ENCODE measurements at places on chromosomes 11 and 22.

DNA sequence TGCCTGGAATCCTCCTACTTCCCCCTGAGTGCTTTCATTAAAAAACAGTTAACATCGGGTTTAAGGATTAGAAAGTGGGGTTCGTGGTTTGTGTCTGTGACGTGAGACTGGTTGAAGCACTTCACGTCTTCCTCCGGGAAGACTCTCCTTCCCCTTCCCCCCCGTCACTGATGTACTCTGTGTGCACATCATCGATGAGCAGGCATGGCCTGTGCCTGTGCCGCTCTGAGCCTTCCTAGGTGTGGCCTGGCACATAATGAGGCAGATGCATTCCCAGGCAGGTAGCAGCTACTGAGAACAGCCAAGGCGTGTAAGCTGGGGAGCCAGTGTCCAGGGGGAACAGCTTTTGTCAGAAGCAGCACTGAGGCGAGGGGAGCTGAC is 93.8 kb downstream of the BCR start:
- no peak for DNase-seq

DNA sequence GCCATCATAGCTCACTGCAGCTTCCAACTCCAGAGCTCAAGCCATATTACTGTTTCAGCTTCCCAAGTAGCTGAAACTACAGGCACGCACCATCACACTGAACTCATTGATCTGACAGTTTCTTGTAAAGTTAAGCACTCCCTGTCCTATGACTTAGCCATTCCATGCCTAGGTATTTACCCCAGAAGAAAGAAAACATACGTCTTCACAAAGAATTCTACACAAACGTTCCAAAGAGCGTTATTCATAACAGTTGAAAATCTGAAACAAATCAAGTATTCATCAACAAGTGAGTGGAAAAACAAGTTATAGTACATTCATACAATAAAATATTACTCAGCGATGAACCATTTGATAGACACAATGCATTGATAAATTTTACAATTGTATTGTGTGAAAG is 7.8 kb upstream of the NLRP10 start:
- no peak for DNase-seq

DNA sequence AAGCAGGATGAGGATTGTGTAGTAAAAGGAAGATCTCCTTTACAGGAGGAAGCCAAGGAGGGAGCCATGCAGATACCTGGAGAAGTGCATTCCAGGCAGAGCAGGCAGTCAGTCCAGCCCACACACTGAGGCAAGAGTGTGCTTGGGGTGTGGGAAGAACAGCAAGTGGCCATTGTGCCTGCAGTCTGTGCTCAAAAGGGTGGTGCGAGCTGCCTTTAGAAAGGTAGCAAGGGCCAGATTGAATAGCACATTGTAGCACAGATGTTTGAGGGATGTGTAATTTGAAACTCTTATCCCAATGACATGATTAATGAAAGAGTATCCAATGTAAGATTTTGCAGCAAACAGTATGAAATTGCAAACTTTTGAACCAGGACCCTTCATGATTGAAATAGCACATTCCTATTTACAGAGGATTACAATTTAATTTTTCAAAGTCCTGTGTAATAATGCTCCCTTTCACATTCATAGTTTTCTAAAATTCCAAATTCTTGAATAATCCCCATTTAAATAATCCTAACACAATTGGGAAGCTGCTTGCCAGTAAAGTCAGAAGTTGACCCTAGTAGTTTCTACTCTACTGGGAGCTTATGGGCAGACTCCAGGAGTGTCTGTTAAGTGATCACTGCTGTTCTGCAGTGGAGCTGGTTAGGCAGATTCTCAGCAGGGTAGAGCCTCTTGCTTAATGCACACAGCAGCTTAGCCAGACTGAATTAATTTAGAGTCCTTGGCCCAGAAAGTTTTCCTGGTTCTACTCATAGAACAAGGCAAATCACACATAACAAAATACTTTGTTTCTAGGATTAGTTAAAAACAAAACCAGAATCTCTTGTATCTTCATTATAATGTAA is 78.1 kb downstream of the CYB5R2 start:
- no peak for DNase-seq

- no peak for DNase-seq
Observed at GRCh38 chr22:48523091-48523490, 1304.6 kb downstream of the BRD1 start.

- DNase-seq, result no peak
Observed at GRCh38 chr11:4433856-4434255, 15.2 kb upstream of the OR52K2 start.

GRCh38 chr11:62706850-62707247 is 375 bp downstream of the BSCL2 start:
- DNase-seq, result no peak

GRCh38 chr11:6640985-6641701 is 14.5 kb downstream of the DCHS1 start:
- DNase-seq, result no peak

GRCh38 chr11:111413849-111414248 is 34.8 kb upstream of the POU2AF1 start:
- no peak for DNase-seq

DNA sequence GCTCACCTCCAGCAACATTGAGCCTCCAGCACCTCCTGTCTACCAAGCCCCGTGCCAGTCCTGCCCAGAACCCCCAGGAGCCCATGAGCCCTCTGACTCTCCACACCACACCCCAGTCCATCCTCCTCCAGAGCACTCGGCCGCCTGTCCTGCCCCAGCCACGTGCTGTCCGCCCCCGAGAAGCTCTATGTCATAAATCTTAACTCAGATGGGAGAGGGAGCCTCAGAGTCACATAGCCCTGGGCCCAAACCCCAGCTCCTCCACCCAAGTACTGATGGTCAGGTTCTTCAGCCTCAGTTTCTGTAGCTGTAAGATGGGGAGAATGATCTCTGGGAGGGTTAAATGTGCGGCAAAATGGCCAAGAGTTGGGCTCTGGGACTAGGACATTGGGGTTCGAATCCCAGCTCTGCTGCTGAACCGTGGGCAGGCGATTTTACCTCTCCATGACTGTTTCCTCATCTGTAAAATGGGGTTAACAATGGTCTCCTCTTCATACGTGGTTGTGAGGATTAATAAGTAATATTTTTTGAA is 27.8 kb downstream of the CYTH4 start:
- no peak for DNase-seq

GRCh38 chr11:62895501-62895900 is 14.8 kb downstream of the SLC3A2 start:
- DNase-seq, result no peak

DNA sequence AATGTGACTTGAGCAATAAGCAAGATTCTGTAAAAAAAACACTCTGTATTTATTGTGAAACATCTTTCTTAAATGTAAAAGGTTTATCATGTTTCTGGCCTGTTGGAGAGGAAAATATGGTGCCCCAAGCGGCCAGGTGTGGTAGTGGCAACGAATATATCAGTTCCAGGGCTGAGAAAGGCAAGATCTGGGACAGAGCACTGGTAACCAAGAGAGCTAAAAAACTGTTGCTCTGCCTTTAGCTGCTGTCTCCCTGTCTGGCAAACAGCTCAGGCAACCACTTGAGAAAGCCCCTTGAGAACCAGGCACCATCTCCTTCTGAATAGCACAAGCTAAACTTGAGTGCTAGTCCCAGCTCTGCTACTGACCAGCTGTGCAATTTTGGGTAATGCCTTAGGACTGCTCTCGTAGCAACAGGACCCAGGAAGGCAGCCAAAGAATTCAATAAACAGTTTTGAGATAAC is 129.9 kb downstream of the KCNC1 start:
- no peak for DNase-seq

GRCh38 chr22:39832627-39833074 is 60.9 kb downstream of the ENTHD1 start:
- DNase-seq, result no peak

DNA sequence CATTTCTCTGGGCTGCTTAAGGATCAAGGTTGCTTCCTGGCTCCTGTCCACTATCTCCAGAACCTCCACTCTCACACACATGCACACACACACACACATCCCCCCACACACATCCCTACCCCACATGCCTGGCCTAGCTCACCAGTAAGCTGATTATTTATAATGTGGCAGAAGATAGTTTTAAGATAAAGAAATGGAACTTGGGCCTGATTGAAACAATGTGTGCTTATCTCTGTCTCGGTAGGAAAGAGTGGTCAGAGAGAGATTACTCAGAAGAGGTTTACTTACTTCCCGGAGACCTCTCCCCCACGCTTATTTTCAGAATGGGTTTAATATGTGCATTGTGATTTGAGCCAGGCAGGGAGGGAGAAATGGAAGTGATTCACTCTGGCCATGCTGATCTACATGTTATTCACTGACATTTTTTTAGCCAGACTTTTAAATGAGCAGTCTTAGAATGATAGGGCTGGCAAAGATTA is 422.4 kb downstream of the TENM4 start:
- no peak for DNase-seq

DNA sequence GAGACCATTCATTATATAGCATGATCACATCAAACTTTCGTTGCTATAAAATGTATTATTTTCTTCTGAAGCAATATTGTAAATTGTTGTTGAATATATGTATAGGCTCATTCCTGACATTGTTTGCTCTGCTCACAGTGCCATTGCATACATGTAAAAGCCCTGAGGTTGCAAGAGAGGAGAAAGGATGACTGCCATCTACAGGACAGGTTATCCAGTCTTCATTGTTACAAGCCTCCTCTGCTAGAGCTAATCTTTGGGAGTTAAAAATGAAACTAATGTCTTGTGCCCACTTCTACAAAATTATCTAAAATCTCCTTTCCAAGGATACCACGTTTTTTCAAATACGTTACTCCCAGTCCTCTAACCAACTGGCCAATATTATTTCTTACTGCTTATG is 16.4 kb upstream of the OR5AL1 start:
- no peak for DNase-seq

DNA sequence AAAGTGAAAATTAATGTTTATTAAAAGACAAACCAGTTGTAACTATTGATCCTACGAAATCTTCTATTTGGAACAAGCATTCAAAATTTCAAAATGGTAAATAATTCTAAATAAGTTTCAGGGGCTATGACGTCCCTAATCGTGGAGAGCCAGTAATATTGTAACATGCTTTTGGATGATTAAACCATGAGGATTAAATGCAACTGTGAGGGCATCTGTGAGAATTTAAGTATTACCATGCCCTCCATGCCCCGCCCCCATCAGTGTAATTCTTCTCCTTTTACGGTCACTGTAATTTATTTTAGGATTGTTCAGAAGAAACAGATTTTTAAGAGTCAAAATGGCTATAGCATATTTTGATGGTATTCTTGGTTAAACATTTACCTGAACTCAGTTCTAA is 133.2 kb downstream of the APOL5 start:
- no peak for DNase-seq

GRCh38 chr11:46918788-46919513 is 601 bp upstream of the LRP4 start:
- DNase-seq, result no peak

DNA sequence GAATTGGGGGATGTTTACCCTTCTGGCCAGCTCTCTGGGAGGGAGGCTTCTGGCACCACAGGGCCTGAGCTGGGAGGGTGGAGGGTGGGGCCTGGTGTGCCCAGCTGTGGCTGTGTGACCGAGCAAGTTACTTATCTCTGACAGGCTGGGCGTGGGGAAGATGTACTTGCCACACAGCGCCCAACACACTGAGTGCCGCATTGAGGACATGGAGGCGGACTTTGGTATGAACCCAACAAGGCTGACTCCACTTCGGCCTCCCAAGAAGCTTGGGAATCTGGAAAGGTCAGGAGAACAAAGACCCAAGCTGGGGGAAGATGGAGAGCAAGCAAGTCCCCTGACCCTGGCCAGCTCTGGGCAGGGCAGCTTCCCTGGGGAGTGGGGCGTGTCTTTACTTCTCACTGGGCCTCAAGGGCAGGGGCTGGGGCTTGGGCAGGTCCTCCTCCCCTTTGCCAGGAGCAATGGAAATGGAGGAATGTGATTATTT is 2.4 kb upstream of the MGAT3 start:
- DNase-seq, result no peak

DNA sequence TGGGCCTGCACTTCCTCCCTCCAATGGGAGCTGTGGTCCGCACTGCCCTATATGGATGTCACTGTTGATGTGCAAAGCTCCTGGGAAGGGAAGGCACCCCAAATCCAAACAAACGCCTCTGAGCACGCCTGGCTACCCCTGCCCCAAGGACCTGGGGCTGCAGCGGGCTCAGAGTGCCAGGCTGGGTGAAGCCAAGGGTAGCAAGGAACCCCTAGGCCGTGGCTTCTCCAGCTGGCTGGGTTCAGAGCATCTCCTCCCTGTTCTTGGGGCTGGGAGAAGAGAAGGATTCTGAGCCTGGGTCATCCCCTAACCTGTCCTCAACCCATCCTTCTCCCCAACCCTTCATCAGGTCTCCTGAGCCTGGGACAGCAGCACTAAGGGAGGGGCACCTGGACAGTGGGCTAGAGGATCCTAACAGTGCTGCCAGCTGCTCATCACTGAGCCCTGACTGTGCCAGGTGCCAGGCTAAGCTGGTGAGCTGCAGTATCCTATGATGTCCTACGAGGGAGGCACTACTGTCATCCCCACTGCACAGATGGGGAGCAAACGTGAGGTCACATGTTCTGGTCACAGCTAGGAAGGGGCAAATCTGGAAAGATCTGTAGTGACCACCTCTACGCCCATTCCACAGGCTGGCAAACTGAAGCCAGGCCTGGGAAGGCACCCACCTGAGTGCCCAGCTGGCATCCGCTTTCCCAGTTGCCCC is 3.0 kb downstream of the SSTR3 start:
- no peak for DNase-seq

GRCh38 chr22:39282645-39283321 is 36.6 kb downstream of the RPL3 start:
- DNase-seq, result no peak

DNA sequence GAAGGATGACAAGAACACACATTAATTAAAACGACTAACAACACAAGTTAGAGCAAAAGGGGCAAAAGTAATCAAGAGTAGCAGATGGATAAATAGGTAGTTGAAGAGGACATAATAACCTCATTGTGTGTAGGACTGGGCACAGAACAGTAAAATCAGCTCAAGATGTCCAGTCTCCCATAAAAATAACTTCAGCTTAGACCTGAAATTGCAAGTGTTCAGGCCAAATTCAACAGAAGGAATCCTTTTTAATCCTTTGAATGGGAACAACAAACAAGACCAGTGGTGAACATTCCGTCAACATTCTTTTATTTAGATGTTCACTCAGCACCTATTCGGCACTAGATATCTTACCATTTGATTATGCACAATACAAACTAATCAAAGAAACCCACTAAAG is 4.4 kb downstream of the MTMR2 start:
- DNase-seq, result no peak

DNA sequence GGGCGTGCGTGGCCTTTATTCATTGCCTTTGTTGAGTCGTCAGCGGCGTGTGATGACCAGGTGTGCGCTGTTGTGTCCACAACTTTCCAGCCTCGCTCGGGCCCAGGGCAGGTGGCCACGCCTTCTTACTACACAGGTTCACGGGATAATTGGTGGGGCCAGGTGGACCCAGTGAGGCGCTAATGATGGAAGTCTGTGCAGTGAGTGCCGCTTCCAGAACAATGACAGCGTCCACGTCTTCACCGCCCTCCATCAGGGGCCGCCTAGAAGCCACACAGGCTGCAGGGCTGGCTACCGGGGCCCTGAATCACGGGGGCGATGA is 1197.3 kb downstream of the BRD1 start:
- no peak for DNase-seq

GRCh38 chr11:121553806-121554205 is 101.0 kb upstream of the SORL1-AS1 start:
- DNase-seq, result no peak

- DNase-seq, result no peak
Observed at GRCh38 chr11:19242179-19242932, 1.6 kb upstream of the E2F8 start.
